ENCODE measurements at places on chromosomes 7 and 10.

GRCh38 chr7:21981524-21981923 lies 35.8 kb upstream of the CDCA7L start:
- no peak for DNase-seq

DNA sequence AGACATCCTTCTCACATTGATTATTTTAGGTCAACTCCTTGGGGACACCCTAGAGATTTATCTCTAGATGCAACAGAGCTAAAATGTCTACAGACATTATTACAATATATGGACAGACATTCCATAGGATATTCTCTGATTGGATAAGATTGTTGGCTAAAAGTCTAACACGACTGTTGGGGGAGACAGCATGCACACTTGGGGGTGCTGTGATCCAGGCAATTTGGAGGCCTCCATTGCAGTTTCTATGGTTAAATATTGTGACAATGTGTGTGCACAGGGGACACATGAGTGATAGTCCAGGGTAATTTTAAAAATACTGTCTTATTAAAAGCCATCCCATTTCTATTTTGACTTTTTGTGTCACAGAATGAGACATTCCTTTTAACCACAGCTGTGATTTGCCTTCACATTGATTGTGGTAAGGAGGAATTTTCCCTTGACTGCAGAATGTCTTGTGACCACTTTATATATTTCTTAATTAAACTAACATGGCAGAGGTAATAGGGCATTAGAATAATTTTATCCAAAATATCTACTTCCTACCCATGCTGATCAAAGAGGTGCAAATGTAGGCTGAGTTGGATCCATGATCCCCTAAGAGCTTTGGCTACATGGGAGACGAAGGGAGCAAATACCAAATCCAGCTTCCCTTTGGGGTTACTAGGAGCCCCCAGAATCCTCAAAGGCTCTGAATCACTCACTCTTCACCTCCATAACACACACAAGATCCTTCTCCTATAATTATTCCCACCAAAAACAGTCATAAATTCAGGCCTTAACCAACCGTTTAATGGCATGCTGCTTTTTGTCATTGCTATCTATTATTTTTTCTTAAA lies 7.3 kb downstream of the TFPI2 start:
- no peak for DNase-seq

- DNase-seq = no peak
Measured at GRCh38 chr10:6045878-6046772, 16.0 kb downstream of the IL2RA start.

DNA sequence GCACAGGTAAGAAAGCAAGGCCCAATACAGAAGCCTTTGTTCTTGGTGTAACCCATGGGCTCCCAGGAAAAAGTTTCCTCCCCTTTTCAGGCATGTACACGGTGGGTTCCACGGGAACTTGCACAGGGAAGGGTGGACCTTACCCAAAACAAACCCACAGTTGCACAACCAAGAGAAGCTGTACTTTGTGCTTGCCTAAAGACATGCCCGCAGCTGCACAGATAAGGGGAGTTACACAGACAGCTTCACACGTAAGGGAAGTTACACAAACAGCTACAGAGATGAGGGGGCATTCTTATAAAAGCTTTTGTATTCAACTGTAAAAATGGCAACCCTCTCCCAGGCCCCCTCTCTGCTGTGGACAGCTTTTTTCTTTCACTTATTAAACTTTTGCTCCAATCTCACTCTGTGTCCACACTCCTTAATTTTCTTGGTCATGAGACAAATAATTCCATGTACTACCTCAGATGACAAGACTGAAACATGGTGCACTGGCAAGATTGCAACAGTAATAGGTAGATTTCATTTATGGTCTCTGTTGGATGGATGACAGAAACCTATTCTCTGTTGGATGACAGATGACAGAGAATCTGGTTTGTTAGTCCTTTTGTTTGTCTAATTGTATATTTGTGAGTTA lies 72.9 kb downstream of the ATE1 start:
- DNase-seq = no peak

DNA sequence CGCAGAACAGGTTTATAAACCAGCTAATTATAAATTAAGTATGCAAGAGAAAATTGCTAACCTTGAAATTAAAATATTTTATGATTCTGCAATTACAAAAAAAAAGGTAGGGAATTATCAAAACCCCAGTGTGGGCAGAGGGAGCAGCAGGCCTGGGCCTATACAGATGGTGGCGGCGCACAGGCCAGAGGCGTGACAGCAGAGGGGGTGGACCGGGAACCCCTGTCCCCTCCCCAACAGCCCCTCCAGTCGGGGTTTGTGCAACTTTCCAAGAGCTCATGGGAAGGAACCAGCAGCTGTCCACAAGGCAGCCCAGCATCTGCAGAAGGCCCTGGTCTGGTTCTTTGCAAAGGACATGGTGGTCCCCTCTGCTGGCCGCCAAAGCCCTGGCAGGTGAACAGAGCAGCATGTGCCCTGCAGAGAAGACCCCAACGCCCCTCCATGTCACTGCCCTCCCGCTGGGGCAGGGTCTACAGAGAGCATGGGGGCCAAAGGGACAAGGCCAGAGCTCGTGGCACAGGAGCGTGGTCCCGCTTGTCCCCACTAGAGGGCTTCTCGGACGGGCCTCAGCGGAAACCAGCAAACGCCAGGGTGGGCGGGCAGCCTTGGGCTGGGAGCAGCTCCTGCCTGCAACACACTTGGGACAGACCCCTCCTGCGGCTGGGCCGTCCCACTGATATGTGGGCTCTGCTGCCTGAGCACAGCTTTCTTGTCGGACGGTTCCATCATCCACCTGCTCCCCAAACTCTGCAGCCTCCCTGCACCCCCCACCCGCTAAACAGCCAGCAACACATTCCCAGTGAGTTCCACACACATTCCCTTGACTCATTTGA lies 75.1 kb downstream of the EBF3 start:
- no peak for DNase-seq

- DNase-seq = no peak
Measured at GRCh38 chr10:50512214-50512595, 111.6 kb downstream of the SGMS1 start.

- DNase-seq = no peak
Measured at GRCh38 chr10:102691285-102692066, 22.7 kb downstream of the ARL3 start.

GRCh38 chr10:69541463-69541862 lies 31.8 kb downstream of the NEUROG3 start:
- DNase-seq = no peak

GRCh38 chr10:16271571-16271970 lies 165.2 kb upstream of the PTER start:
- no peak for DNase-seq

GRCh38 chr10:90856261-90856660 lies 1.6 kb downstream of the HTR7 start:
- no peak for DNase-seq

GRCh38 chr10:131019696-131020095 lies 291.8 kb downstream of the TCERG1L start:
- no peak for DNase-seq

DNA sequence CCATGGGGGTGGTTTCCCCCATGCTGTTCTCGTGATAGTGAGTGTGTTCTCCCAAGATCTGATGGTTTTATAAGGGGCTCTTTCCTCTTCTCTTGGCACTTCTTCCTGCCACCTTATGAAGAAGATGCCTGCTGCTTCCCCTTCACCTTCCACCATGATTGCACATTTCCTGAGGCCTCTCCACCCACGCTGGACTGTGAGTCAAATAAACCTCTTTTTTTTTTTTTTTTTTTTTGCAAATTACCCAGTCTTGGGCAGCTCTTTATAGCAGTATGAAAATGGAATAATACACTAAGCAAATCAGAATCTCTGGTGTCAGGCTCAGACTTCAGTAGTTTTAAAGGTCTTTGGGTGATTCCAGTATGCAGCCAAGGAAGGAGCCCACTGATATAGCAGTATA lies 28.2 kb downstream of the TAS2R41 start:
- DNase-seq = no peak

Measured in HS-5 (cell line).